Activated CD4-positive, alpha-beta T cell treated with anti-CD3 and anti-CD28 coated beads for 1 hour (primary cell): ENCODE measurements at places on chromosomes 6 and 20.

DNA sequence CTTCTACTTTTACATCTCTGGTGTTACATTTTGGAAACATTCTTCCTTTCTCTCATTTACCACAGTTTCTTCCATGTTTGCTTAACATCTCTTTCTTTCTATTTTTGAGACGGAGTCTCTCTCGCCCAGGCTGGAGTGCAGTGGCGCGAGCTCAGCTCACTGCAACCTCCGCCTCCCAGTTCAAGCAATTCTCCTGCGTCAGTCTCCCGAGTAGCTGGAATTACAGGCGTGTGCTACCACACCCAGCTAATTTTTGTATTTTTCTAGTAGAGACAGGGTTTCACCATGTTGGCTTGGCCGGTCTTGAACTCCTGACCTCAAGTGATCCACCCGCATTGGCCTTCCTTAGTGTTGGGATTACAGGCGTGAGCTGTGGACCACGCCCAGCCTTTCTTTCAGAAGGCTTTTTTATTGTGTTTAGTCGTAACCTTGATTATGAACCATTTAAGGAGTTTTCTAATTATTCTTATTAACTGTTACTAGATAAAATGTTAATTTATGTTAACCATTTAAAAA lies 27.8 kb downstream of the MAP3K4 start:
- no peak for DNase-seq

- no peak for DNase-seq
These were observed 101.1 kb downstream of the SMLR1 start for GRCh38 chr6:130928158-130928912.

GRCh38 chr6:170183521-170183920 lies 107.4 kb downstream of the DLL1 start:
- DNase-seq = no peak

GRCh38 chr6:90109141-90109540 lies 187.5 kb downstream of the BACH2 start:
- no peak for DNase-seq

GRCh38 chr6:32397252-32397920 lies 9.6 kb downstream of the BTNL2 start:
- no peak for DNase-seq

- DNase-seq = peak; percentile 26
These were observed 136.3 kb downstream of the ZMYND8 start for GRCh38 chr20:47220161-47220582.

GRCh38 chr20:57582029-57582378 lies 21.1 kb downstream of the PCK1 start:
- no peak for DNase-seq

DNA sequence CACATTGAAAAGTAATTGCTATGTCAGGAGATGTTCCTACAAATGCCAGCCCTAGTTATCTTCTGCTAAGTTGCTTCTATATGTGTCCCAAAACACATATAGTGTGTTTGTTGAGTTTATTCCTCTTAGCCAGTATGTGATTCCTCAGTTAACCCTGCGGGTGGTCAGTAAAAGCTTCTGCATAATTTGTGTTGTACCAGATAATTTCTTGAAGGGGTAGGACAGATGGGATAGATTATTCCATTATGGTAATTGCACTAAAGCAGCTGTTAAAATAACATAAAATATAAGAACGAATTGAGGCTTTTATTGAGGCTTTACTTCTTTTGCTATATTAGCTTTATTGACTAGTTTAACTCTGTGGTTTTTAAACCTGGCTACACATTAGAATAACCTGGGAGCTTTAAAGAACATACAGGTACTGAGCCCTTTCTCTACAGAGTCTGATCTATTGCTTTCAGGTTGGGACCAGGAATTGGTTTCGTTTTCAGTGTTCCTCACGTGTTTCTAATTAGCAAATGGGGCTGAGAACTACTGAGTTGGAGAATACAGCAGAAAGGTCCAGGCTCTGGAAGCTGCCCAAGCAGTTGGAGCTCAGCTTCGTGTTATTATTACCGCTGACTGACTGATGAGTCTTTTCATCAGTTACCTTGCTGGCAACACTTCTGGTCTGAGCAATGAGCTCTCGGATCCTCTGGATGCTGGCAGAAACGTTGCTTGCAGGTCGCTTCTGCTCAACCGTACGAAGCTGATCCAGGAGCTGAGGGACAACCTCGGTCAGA lies 56.9 kb downstream of the FAM229B start:
- no peak for DNase-seq

DNA sequence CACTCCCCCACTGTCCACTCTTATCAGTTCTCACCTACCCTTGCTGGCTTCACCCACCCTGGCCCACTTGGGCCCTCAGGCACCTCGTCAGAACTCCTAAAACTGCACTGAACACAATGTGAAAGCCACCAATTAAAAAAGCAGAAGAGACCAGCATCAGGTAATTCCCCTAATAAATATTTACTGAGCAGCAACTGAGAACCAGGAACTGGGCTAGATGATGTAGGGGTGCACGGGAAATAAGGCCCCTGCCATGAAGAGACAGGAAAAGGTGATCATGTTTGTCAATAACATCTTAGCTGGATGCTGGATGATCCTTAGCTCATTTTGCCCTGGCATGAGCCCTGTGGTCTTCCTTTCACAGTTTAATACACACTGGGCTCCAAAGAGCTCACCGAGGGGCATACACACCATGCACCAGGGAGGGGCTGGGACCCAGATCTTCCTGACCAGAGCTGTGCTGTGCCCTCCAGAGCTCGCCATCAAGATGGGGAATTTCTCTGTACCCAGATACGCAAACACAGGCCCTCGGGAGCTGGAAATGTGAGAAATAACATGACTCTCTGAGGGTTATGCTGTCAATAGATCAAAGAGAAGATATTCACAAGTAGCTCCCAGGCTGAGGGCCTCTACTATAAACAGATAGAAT lies 113.6 kb upstream of the SLC22A16 start:
- DNase-seq = no peak

DNA sequence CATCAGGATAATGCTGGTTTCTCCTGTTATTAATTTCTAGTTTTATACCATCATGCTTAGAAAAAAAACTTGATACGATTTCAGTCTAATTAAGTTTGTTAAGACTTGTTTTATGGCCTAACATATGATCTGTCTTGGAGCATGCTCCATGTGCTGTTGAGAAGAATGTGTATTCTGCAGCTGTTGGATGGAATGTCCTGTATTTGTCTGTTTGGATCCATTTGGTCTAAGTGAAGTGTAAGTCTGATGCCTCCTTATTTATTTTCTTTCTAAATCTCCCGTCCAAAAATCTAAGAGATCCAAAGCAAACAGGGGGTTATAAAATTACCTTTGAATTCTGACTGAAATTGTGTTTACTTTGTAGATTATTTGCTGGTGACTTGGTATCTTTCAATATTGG lies 30.0 kb upstream of the PRND start:
- no peak for DNase-seq

DNA sequence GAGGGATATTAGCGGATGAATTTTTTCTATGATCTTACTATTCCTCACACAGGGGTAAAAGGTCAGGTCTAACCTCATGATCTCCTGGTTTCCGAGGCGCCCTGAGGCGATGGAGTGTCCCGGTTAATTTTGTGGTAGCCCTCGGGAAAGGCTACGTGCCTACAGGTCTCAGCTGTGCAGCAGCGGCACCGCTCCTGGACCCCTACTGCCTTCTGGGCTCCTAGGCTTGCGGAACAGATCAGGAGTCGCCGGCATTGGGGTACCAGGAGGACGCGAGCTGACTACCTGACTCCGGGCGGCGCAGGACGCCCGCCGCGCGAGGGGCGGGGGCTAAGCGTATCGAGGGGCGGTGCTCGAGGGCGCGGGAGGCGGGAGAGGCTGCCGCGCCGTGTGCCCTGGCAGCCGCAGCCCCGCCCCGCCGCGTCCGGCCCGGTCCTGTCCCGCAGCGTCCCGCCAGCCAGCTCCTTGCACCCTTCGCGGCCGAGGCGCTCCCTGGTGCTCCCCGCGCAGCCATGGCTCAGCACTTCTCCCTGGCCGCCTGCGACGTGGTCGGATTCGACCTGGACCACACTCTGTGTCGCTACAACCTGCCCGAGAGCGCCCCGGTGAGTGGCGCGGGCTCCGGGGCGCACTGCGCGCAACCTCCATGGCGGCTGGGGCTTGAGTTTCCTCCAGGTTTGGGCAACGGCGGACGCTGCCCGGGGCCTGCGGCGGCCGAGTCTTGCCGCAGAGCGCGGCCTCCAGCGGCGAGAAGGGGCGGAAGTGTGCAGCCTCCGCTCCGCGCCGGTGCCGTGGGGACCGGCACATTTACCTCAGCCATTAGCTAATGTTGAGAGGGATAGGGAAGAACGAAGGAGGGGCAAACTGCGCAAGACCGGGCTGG lies at the start of gene NT5DC1:
NT5DC1 (plus strand) TSS at position 435 of the 883 bp plus-strand sequence; CDS start at position 513, 78 bp downstream.
- peak; percentile 71 for DNase-seq

DNA sequence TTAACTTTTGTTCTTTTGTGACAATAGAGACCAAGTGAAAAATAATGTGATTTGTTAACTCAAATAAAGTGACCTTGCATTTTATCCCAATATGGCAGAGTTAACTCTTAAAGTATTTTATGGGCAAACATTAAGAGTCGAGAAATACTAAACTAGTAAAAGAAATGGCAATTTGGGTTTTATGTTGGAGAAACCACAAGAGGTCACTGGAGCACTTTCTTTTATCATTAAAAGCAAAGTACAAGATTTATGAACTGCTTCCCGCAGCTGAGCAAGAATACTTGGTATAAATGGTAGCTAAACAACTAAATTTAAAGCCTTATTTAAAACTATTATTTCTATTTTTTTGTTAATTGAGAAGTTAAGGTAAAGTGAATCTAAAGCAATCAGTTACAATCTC lies 33.5 kb upstream of the MCM9 start:
- DNase-seq = no peak

- DNase-seq = no peak
These were observed 138.2 kb downstream of the TENT5A start for GRCh38 chr6:81614292-81614691.

DNA sequence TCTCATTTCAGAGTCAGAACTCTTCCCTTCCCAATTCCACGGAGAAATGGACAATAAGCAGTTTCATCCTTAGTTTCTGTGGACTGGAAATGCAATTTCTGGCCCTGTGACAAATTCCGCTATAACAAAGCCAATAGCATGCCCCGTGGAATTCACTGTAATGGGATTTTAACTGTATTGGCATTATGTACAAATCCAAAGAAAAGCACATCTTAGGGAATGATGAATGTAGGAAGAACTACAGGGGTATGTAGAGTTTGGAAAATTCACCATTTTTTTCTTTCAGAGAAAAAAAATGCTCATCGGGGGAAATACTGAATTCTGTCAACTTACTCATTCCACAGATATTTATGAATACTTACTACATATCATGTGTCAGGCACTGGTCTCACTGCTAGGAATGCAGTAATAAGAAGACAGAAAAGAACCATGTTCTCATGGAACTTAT lies 43.5 kb downstream of the KIF6 start:
- DNase-seq = no peak

DNA sequence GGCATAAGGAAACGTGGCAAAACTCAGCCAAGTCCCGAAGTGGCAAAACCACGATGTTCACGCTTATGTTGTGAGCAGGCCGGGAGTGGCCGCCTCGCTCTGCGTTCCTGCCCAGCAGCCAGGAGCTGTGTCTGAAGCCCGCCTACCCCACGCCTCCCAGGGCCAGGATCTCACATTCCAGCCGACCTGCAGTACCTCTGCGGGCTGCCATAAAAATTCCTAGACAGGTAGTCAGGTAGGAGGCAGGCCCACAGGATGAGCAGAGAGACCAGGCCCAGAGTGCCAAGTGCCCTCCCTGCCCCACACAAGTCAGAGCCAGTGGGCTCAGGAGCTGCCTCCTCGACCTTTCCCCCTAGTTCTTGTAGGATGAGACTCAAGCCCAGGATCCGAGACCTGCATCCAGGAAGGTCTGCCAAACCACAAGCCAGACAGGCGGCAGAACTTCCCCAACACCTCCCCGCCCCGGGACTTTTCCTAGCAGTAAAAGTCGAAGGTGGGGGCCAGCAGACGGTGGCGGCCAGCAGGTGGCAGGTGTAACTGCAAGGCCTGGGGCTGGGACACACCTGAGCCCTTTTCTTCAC lies 16.7 kb downstream of the PMEPA1 start:
- DNase-seq = no peak

- no peak for DNase-seq
These were observed 18.1 kb downstream of the BPI start for GRCh38 chr20:38321959-38322598.

DNA sequence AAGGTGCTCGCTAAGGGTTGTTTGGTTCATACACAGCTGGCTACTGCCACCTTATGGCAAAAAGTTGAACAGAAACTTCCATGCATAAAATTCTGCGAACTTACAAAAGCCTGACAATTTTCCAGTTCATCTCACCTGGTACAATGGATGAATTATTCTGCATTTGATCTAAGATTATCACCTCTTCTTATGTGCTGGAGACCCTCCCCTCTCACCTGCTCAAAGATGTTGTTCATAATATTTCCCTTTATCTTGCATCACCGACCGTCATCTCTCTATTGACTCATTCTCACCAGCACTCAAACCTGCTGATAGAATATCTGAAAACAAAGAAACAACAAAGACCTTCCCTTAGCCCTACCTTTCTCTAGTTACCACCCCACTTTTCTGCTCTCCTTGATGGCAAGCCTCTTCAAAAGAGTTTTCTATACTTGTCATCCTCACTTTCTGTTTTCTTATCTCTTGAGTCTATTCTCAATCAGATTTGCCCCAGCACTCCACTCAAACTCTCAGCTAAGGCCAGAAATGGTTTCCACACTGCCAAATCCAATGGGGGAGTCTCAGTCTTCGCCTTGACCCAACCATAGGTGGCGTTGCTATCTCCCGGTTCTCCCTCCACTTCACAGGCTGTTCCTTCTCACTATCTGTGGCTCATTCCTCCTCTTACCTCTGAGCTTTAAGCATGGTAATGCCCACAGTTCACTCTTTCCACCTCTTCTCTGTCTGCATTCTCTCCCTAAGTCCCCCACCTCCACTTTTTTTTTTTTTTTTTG lies 25.8 kb downstream of the SNRNP48 start:
- no peak for DNase-seq

GRCh38 chr6:116096979-116097816 lies 3.5 kb upstream of the NT5DC1 start:
- DNase-seq = no peak
